Spinal cord (tissue), 10 donors: ENCODE measurements at places on chromosomes 5 and 9. TPM values are rescaled to one million over a fixed set of nuclear protein-coding genes. Genes with fewer than 3 reads are reported as not detected.

ADRB2 gene
- 5.0 TPM for total RNA-seq

KDM4C gene
- total RNA-seq: 37.5 TPM

SHISAL2B gene
- total RNA-seq: 0.30 TPM

OR1Q1 gene
- not detected for total RNA-seq

PDLIM4 gene
- total RNA-seq: 10.6 TPM

HTR4 gene
- 0.94 TPM for total RNA-seq

GAPT gene
- 3.7 TPM for total RNA-seq

PCDHB14 gene
- 11.9 TPM for total RNA-seq

CCDC152 gene
- 5.9 TPM for total RNA-seq

SOHLH1 gene
- 0.99 TPM for total RNA-seq

PCDHGA12 gene
- 10.7 TPM for total RNA-seq

TAF11L14 gene
- not detected for total RNA-seq

EIF4E1B gene
- 0.44 TPM for total RNA-seq

ERGIC1 gene
- total RNA-seq: 46.2 TPM

GRCh38 chr5:79235634-79236361 is at the start of gene JMY:
JMY (plus strand) TSS chr5:79236131; CDS start chr5:79236651, 520 bp downstream.
- peak; percentile 95 for DNase-seq

GRCh38 chr9:87334366-87334765 is 163.3 kb upstream of the DAPK1 start:
- no peak for DNase-seq

GRCh38 chr5:134029156-134029555 is 24.4 kb upstream of the VDAC1 start:
- no peak for DNase-seq

- DNase-seq: no peak
Observed at GRCh38 chr5:39826051-39826450, 401.3 kb upstream of the DAB2 start.

DNA sequence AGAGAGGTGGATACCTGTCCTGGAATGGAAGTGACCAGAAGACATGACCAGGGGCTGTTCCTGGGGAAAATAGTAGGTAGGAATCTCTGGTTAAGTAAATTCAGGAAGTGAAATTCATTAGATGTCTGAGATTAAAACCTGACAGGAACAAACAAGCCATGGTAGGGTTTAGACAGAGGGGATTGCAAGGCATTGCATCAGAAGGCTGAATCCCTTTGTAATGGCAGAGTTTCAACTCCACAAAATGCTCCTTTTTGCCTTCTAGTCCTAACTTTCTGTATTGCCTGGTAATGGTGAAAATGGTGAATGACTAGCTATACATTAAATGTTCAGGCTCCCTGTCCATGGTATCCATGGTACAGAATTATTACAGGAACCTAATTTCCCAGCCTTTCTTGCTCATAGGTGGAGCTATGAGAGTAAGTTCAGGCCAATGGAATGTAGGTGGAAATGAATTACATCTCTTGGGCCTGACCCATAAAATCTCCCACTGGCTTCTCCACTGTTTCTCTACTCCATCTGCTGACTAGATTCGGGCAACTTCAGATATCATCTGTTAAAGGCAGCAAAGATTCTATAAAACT is 113.4 kb upstream of the CNTLN start:
- no peak for DNase-seq

DNA sequence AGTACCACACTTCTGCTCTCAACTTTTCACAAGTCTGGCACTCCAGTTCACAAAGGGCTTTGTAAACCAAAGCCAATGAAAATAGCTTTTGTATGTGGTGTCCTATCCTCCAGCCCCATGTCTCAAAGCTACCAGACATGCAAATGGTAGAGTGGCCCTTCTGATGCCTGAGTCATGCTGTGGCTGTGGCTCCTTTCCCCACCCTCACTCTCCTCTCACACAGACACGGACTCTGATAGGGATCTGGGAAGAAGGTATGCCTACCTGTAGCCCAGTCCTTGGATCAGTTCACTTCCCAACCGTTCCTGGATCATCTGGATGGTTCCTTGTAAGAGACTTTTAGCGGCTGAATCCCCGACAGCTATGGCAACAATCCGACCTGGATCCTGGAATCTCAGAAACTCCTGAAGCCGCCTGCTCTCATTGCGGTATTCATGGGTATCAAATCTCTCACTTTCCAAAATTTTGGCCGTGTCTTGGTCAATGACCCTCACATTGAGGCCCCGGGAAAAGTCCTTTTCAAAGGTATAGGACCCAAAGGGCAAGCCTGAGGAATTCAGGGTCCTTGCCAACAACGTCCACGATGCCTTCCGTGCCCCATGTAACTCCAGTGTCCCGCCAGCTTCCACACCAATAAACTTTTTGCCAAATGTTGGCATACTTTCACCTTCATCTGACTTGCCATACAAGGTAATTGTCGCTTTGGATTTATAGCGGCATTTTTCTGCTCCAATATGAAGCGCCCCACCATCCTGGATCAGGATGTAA is 23.4 kb downstream of the CEMIP2 start:
- DNase-seq: no peak

DNA sequence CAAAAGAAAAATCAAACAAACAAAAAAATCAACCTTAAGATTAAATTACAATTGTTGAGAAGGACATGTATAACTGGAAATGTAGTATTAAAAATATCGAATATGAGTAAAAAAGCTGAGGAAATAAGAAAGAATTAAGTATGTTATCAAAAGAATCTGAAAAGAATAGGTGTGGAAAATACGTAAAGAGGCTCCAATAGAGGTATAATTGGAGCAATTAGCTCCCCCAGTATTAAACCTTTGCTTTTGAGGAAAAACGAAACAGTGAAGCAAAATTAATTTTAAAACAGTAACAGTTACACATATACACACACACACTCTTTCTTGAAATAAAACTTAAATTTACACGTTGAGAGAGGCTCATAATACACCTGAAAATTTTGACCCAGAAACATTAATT is 578.7 kb upstream of the ADAMTS16 start:
- no peak for DNase-seq

DNA sequence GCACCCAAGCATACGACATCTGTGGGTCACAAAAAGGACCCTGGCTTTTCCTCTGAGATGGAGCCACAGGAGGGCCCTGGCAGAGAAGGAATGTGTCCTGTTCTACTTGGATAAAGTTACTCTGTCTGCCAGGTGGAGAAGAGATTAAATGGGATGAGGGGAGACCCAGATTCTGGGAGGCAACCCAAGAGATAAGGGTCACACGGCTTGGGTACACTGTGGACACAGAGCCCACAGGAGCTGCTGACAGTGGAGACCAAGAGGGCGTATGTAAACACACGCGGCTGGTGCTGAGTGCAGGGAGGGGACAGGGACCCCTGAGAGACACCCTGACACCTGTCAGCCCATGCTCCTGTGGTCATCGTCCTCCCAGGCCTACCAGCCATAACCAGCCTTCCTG is 6.2 kb downstream of the CDK20 start:
- DNase-seq: no peak

- DNase-seq: no peak
Observed at GRCh38 chr9:27625751-27626150, 52.5 kb upstream of the C9orf72 start.

- peak; percentile 43 for DNase-seq
Observed at GRCh38 chr9:113589890-113590289, 126.4 kb downstream of the RGS3 start.

DNA sequence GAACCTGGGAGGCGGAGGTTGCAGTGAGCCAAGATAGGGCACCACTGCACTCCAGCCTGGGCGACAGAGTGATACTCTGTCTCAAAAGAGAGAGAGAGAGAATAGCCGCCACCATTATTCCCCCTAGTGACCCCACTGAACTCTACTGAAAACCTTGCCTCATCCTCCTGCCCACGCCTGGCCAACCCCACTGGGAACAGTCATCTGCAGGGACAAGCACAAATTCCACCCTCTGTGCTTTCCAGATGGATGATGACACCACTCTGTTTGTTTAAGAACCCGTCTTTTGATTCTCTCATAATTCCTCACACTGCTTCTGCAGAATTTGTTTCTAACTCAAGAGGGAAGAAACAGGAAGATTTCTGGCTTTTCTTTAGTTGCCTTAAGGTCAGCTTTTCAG is 12.2 kb downstream of the BHMT2 start:
- DNase-seq: no peak

DNA sequence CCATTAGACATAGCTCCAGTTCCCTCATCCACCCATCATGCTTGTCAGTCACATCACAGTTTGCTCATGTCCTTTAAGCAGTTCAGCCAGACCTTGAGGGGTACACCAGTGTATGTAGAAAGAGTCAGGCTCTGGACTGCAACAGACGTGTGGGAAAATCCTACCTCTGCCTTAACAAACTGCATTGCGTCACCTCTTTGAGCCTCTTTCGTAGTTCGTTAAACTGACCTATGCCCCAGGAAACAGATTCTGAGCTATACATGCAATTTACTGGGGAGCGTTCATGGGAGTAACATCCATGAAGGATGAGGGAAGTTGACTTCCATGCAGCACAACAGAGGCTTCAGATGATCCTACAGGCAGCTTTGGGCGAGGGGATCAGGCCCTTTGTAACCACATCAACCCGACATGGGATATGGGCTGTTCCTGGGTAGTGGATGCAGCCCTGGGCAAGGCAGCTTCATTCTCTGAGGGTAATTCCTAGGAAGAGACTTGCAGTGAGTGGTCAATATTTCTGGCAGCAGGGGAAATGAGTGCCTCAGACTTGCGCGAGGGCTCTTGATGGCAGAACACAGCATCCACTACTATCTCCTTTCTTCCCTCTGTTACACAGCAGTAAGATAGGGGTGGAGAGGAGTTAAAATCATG is 4.3 kb downstream of the SPINK4 start:
- no peak for DNase-seq

DNA sequence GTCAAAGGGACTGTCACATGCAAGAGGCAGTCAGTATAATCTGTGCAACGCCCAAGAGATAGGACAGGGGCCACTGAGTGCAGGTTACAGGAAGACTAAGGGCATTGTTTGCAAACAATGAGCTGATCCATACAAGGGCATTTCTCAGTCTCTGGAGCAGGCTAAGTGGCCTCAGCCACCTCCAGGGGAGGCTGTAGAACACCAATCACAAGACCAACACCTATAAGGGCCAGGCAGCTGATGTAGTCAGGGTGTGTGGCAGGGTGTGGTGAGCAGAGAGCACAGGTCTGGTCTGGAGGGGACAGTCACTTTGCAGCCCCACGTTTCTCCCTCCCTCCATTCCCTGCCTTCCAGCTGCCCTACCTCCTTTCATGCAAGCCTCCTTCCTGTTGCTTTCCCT is 83.2 kb upstream of the ADRA1B start:
- no peak for DNase-seq

DNA sequence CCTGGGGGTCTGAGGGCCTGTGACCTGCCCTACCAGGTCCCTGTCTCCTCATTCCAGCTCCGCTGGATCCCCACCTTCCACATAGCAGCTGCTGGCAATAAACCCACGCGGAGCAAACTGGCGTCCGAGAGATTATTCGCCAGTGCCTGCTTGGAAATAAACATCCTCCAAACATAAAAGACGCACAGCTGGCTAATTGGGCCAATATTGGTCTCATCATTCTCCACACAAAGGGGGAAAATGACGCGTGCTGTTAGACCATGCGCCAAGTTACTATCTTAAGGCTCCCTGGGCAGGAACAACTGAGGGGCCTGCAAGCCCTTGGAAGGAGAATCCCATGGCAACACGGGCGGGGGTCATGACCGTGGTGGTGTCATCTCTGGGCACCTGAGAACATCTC is 73.3 kb upstream of the SARDH start:
- DNase-seq: no peak

GRCh38 chr5:96065685-96066385 is 104.2 kb upstream of the ELL2 start:
- no peak for DNase-seq

DNA sequence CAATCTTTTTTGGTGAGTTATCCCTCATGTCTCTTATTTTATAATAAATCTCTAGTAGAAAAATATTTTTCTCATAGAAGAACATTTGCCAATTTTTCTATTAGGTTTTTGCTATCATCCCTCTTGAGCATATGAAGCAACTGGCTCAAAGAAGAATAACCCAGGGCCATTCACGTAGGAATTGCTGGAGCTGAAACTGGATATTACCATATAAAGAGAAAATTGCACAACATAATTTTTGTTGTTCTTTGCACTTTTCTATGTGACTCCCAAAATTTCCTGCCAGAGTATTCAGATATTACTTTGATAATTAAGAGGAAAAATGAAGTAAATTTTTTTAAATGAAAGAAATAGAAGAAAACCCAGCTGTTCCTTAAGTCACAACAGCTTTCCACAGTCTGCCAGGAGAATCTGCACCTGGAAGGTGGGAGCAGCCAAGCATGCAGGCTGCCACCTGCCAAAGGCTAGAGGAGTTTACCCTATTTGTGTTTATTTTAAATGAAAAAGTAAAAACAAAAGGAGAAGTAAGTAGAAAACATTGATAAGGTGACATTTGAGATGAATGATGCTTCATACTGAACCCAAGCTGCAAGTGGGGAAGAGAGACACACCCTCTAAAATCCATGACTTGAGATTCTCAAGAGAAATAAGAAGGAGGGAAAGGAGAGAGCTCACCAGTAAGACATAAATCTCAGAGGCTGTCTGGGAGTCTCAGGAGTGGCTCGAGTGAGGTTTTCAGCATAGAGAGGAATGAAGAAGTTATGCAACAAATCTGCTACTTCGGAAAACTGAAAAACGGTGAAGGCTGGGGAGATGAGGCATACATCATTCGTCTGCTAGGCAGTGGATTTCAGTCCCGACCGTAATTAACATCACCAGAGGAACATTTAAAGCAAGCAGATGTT is 31.5 kb upstream of the FREM1 start:
- no peak for DNase-seq

- DNase-seq: no peak
Observed at GRCh38 chr5:14064841-14065240, 78.3 kb upstream of the TRIO start.

GRCh38 chr9:115204904-115205453 is 87.0 kb upstream of the TNC start:
- DNase-seq: no peak

DNA sequence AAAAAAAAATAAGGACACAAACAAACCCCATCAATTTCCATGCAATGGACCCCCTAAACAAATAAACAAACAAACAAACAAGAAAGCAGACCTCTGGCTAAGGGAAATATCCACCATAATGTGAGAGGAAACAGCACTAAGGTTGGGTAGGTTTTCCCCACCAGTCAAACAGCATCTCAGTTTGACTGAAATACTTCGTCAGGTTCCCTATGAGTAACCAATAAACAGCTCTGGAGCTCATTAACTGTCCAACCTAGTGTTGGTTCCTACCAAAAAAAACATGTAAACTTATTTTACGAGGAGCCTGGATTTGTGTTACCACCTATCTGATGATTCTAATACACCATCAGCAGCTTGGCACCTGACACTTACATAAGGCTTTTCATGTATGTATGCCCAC is 198.5 kb upstream of the TARS1 start:
- no peak for DNase-seq
